ENCODE measurements at places on chromosomes 12 and 14. TPM values are rescaled to one million over a fixed set of nuclear protein-coding genes. Genes with fewer than 3 reads are reported as not detected.

DNA sequence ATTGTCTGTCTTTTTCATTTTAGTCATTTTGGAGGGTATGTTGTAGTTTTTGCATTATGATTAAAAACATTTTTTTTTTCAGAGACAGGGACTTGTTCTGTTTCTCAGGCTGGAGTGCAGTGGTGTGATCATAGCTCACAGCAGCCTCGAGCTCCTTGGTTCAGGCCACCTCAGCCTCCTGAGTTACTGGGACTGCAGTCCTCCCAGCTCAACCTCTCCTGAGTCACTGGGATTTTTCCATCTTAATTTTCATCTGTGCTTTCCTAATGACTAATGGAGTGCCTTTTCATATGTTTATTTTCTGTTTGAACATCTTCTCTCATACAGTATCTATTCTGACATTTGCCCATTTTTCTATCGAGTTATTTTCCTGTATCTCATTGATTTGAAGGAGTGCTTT, 52.6 kb downstream of the DYRK2 start:
- no peak overlapping the region for H3K4me3 ChIP-seq
- peaks cover 19% of the 10 kb centered on the region for H3K4me1 ChIP-seq
- H3K27ac ChIP-seq, result no peak overlapping the region
- no peaks in the 10 kb centered on the region for H3K36me3 ChIP-seq

- no peak overlapping the region for H3K4me3 ChIP-seq
- H3K27ac ChIP-seq, result no peak overlapping the region
- no peaks in the 10 kb centered on the region for H3K36me3 ChIP-seq
Measured at GRCh38 chr12:17060260-17060659, 454.3 kb upstream of the LMO3 start.

DNA sequence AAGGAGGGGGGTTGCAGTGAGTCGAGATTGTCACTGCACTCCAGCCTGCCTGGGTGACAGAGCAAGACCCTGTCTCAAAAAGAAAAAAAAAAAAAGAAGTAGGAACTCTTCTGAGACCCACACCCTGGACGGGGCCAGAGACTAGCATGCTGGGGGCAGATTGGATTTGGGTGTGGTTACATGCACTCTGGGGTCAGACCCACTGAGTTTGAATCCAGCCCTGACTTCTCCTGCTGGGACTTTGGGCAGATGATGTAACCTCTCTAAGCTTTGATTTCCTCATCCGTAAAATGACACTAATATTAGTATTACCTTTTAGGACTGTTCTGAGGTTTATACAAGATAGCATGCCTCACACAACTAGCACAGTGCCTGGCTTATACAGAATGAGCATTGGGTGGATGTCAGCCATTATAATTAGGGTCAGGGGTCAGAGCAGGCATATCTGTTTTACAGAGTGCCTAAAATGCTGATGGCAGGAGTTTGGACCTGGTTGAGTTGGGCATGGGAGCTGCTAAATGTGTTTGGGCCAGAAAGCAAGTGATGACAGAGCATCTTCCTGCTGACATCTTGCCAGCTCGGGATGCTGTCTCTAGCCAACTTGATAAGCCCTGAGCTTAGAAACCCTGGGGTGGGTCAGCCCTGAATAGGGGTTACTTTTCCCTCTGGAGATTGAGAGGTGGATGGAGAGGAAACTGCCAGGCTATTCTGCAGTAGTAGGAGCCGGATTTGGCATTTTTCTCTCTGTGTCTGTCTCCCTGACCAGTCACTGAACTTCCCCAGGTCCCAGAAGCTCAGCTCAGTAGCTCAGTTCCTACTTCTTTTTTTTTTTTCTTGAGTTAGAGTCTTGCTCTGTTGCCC, 15.5 kb downstream of the TPCN1 start:
- peak overlapping the region; percentile 90 for H3K27ac ChIP-seq
- H3K4me1 ChIP-seq, result peaks cover 93% of the 10 kb centered on the region
- no peak overlapping the region for H3K4me3 ChIP-seq
- peak; percentile 59 for DNase-seq

DNA sequence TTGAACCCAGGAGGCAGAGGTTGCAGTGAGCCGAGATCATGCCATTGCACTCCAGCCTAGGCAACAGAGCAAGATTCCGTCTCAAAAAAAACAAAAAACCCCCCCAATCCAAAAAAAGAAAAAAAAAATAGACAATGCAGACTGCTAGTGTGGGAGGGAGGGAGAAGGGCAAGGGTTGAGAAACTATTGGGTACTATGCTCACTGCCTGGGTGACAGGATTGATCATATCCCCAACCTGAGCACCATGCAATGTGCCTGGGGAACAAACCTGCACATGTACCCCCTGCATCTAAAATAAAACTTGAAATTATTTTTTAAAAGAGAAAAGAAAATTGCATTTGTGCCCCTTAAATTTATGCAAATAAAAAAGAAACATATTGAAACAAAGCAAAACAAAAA, 65.6 kb upstream of the PLEKHG3 start:
- H3K4me1 ChIP-seq, result no peaks in the 10 kb centered on the region
- no peak for DNase-seq

Gene KLRK1
- total RNA-seq, result not detected

Gene C1R
- total RNA-seq, result 50.9 TPM

DNA sequence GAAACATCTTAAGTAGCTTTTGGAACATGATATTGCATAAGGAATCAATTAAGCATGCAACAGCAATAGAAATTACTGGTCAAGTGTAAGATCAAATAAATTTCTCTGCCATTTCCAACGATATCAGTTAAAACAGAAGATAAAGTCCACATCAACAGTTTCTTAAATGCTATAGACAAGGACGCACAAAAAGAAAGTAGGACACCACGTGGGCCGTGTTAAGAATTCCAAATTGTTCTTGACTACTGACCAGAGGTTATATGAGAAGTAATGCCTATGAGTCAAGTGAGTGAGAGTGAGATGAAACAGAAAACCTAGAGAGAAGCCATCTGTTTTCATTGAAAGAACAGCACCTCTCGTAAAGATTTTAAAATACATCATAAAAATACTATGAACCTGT, 318.2 kb downstream of the TMEM117 start:
- no peaks in the 10 kb centered on the region for H3K4me1 ChIP-seq

Gene AKAP3
- 2.3 TPM for total RNA-seq

Gene NOVA1
- 2.4 TPM for total RNA-seq

Gene RAD9B
- 2.9 TPM for total RNA-seq

All from heart left ventricle (tissue), 16 donors.